Natural killer cell (primary cell): ENCODE measurements at places on chromosomes 3 and 15. TPM values are rescaled to one million over a fixed set of nuclear protein-coding genes. Genes with fewer than 3 reads are reported as not detected.

DNA sequence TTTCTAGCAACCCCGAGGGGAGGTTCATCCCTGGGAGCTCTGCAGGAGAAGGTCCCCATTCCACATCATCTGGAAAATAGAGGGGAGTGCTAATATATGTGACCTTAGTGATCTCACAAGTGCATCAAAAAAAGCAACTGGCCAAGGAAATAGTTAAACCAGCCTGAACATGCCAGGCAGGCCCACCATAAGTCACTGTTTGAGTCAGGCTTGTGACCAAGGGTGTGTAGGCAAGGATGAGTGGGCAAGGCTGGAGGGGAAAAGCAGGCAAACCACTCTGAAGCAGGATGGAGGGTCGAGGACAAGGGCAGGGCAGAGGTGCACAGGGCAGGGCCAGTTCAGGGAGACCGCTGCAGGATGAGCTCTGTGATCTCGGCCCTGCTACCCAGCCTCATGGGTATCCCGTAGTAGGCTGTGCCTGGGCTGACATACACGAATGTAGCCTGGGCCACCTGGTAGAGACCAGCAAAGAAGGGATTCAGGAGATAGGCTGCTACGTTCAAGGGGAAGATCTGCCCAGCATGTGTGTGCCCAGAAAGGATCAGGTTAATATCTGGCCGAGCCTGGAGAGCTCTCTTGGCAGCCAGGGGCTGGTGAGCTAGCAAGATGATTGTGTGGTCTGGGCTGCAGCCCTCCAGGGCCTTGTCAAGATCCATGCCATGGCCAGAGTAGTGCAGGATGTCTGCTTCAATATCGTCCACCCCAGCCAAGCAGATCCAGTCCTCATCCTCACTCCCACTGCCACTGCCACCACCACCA lies 4.3 kb downstream of the GLB1 start:
- peaks cover 17% of the 10 kb centered on the region for H3K4me1 ChIP-seq
- H3K27ac ChIP-seq, result no peak overlapping the region
- H3K27me3 ChIP-seq, result no peaks in the 10 kb centered on the region
- no peak overlapping the region for H3K4me3 ChIP-seq
- peaks cover 10% of the 10 kb centered on the region for H3K36me3 ChIP-seq

DNA sequence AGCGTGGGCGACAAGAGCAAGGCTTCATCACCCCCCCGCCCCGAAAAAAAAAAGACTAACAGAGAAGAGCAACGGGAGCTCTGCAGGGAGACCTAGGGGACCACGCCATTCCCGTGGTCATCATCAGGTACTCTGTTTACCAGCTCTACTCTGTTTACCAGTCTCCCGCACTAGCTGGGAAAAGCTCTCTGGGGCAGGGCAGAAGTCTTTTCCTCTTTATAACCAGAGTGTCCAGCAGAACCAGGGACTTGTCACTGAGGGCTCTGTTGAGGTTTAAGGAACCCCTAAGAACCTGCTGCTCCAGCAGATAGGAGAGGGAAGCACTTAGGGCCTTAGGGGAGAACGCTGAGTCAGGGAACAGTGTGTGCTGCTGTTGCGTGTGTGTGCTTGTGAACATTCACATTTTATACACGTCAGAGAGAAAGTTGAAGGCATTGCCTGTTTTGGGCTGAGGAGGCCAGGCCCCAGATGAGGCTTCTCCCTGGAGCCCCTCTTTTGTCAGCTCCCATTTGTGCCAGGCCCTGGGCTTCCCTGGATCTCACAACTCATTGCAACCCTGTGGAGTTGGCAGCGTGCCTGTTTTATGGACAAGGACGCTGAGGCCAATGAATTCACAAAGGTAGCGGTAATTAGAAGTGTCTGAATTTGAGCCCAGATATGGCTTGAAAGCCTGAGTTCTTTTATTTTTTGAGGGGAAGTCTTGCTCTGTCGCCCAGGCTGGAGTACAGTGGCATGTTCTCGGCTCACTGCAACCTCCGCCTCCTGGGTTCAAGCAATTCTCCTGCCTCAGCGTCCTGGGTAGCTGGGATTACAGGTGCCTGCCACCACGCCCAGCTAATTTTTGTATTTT lies 24.2 kb upstream of the ERICH6 start:
- no peaks in the 10 kb centered on the region for H3K27me3 ChIP-seq
- no peaks in the 10 kb centered on the region for H3K4me1 ChIP-seq
- no peak overlapping the region for H3K27ac ChIP-seq
- no peak overlapping the region for H3K4me3 ChIP-seq

GRCh38 chr15:29672923-29673809 lies 149.1 kb downstream of the TJP1 start:
- DNase-seq, result no peak
- peaks cover 6% of the 10 kb centered on the region for H3K4me1 ChIP-seq
- H3K27ac ChIP-seq, result no peak overlapping the region
- no peaks in the 10 kb centered on the region for H3K36me3 ChIP-seq
- H3K4me3 ChIP-seq, result no peak overlapping the region

Gene GABRR3
- total RNA-seq, result not detected

Gene CMTM8
- 0.31 TPM for total RNA-seq

DNA sequence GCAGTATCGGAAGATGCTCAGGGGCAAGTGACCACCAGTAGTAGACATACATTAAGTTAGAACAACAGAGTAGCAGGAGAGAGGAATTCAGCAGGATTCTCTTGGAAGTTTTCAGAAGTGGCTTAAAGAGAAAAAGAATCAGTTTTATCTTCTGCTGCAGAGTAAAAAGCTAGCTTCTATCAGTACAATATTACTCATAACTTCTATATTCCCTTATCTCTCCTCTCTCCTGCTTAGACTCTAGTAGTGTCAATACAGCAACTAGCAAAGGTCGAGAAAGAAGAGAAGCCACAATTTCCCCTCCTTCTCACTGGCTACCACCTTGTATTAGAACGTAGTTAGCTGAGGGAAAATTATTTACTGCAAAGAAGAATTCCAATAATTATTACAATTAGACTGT lies 539.7 kb downstream of the DIPK2A start:
- no peaks in the 10 kb centered on the region for H3K4me1 ChIP-seq
- H3K27ac ChIP-seq, result no peak overlapping the region
- H3K4me3 ChIP-seq, result no peak overlapping the region
- H3K36me3 ChIP-seq, result no peaks in the 10 kb centered on the region

Gene STIMATE
- total RNA-seq, result 35.0 TPM

Gene ZNF660
- 7.7 TPM for total RNA-seq

Gene ENTPD3
- not detected for total RNA-seq

Gene P2RY12
- 1.6 TPM for total RNA-seq

DNA sequence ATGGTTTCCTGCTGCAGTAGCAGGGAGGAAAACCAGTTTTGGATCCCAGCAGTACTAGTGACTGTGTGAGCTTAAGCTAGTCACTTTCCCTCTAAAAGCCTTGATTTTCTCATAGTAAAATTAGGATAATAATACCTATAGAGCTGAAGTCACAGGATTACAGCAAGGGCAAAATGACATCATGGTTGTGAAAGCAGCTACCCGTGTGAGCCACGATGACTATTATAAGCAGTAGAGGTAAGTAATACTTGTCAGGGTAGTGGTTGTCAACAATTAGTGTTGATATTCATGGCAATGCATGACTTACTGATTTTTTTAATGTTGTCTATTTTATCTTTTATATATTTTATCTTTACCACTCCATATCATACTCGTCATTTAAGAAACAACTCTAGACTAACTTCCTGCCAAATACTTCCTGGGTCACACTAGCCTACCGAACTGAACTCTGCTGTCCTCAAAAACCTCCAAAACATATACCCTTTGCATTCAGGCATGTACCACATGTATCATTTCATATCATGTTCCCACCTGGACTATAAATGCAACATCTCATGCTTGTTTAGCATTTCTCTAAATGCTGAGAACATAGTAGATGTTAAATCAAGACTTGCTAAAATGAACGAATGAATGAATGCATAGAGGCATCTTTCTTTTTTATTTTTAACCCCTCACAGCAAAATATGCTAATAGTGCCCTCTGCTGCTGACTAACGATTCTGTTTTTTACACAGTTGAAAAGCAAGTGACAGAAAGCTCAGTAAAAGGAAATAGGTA lies 172.6 kb downstream of the P3H2 start:
- no peaks in the 10 kb centered on the region for H3K27me3 ChIP-seq
- no peaks in the 10 kb centered on the region for H3K36me3 ChIP-seq
- DNase-seq, result no peak
- no peak overlapping the region for H3K4me3 ChIP-seq
- H3K27ac ChIP-seq, result no peak overlapping the region

Gene SQOR
- 36.5 TPM for total RNA-seq

- peaks cover 9% of the 10 kb centered on the region for H3K4me1 ChIP-seq
- no peaks in the 10 kb centered on the region for H3K36me3 ChIP-seq
- peak overlapping the region; percentile 65 for H3K4me3 ChIP-seq
- DNase-seq, result peak; percentile 89
Measured at GRCh38 chr3:53044711-53045517, 959 bp downstream of the SFMBT1 start.

Gene NISCH
- total RNA-seq, result 162 TPM

- no peaks in the 10 kb centered on the region for H3K4me1 ChIP-seq
- H3K4me3 ChIP-seq, result no peak overlapping the region
- no peaks in the 10 kb centered on the region for H3K27me3 ChIP-seq
- no peaks in the 10 kb centered on the region for H3K36me3 ChIP-seq
- DNase-seq, result peak; percentile 26
Measured at GRCh38 chr3:133384331-133385027, 15.4 kb upstream of the BFSP2 start.

DNA sequence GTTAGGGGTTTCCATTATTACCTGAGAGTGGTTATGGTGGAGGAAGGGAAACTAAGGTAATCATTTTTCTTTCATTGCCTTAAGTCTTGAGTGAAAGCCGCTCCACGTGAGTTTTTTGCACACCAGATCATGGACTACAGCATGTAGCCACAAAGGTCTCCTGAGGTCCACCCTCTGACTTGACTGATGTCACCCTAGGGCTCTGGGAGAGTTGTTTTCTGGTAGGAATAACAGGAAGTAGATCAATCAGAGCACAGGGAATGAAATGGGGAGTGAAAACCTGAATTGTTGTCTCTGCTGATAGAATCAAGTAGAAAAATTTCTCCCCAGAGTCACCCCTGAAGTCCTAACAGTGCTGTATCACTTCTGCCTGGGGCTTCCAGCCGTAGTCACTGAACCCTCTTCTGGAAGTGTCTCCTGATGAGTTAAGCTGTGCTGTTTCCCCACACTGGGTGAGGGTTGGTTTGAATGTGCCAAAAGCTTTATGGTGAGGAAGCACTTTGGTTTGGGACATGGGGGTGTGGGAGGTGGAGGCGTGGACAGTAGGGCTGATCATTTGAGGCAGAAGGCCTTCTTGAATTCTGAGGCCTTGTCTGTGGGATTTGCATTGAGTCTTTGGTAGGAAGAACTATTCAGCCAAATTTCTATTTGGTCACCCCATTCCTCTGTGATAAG lies 64.3 kb downstream of the SLCO3A1 start:
- peaks cover 12% of the 10 kb centered on the region for H3K4me1 ChIP-seq
- H3K36me3 ChIP-seq, result peaks cover 6% of the 10 kb centered on the region
- H3K4me3 ChIP-seq, result no peak overlapping the region
- no peak for DNase-seq
- H3K27me3 ChIP-seq, result no peaks in the 10 kb centered on the region

DNA sequence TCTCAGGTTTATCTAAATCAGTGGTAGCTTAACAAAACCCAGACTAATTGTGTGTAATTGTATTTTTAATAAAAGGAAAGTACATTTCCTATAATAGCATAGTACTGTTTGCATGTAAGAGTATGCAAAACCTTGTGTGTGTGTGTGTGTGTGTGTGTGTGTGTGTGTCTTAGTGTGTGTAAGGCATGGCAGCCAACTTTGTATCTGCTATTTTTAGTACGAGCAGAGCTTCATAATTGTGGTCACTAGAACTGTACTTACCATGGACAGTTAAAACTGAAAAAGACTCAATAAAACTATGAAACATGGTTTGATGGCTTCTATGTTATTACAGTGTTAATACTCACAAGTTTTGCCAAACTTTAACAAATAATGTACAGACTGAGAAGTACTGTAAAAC lies 6.2 kb downstream of the P2RY1 start:
- peaks cover 2% of the 10 kb centered on the region for H3K4me1 ChIP-seq
- H3K4me3 ChIP-seq, result no peak overlapping the region
- no peak overlapping the region for H3K27ac ChIP-seq
- DNase-seq, result no peak
- H3K27me3 ChIP-seq, result no peaks in the 10 kb centered on the region
- no peaks in the 10 kb centered on the region for H3K36me3 ChIP-seq

GRCh38 chr15:69725275-69725674 lies 272.7 kb downstream of the RPLP1 start:
- DNase-seq, result no peak
- peaks cover 75% of the 10 kb centered on the region for H3K4me1 ChIP-seq
- H3K27ac ChIP-seq, result no peak overlapping the region
- H3K27me3 ChIP-seq, result no peaks in the 10 kb centered on the region

Gene ACAN
- not detected for total RNA-seq

Gene GOLGA6L7
- total RNA-seq, result not detected

Gene HTR3E
- total RNA-seq, result not detected

DNA sequence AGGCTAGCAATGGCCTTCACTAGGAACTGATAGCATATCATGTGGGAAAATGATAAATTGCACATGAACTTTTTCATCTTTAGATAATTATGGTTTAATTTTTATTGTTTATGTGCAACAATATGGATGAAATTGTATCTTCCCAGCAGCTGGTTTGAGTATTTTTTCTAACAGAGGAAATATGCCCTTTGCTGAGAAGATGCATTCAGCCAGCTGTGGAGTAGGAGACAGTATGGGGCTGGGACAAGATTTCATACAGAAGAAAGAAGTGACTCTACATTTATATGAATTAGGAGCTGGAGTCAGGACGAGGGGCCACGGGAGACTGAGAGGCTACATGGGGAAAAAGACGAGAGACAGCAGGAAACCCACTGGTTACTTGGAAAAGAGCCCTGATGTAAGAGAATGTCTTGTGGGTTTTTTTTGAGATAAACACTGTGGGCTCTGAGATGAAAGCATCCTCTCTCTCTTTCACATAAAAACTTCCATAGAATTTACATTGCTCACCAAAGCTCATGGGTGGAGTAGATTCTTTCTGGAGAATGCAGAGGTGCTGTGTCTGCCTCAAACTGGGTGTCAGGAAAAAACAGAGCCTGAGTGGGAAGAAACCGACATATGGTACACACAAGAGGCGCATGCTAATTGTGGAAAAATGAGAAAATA lies 115.2 kb upstream of the PDZRN3 start:
- no peak for DNase-seq
- no peak overlapping the region for H3K27ac ChIP-seq
- H3K27me3 ChIP-seq, result no peaks in the 10 kb centered on the region
- H3K4me3 ChIP-seq, result no peak overlapping the region
- H3K4me1 ChIP-seq, result no peaks in the 10 kb centered on the region

GRCh38 chr3:138314751-138315150 lies 14.9 kb downstream of the NME9 start:
- DNase-seq, result no peak
- H3K27me3 ChIP-seq, result no peaks in the 10 kb centered on the region
- no peaks in the 10 kb centered on the region for H3K4me1 ChIP-seq
- H3K27ac ChIP-seq, result no peak overlapping the region
- H3K4me3 ChIP-seq, result no peak overlapping the region

Gene ECT2
- 2.9 TPM for total RNA-seq
